Brain (organoid and tissue), 16 donors: ENCODE measurements at places on chromosomes 16 and 17. TPM values are rescaled to one million over a fixed set of nuclear protein-coding genes. Genes with fewer than 3 reads are reported as not detected.

Gene OR4D2
- polyA plus RNA-seq, result not detected

DNA sequence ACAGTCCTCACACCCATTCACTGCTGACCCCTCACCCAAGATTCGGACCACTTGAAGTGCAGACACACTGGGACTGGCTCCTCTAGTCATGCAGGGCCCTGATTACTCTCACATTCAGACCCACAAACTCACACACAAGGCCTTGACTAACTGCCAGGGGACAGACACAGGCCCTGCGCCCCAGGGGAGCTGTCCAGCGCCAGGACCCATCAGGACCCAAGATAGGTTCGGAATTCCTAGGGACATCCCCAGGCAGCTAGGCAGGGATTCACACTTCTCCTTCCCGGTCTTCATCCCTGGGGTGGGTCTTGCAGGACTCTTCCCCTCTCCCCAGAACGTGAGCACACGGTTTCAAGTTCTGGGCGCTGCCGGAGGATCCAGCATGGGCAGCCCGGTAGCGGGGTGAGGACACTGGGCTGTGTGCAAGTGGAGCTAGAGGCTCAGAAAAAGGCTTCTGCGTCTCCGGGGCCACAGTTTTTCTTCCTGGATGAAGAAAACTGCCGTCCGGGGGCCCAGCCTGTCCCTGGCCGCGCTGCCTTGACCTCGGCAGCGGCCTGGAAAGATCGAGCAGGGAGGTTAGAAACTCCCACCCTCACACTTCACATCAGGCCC is 1.6 kb downstream of the SEZ6 start:
- no peak for DNase-seq

Gene SYNRG
- 37.9 TPM for polyA plus RNA-seq

DNA sequence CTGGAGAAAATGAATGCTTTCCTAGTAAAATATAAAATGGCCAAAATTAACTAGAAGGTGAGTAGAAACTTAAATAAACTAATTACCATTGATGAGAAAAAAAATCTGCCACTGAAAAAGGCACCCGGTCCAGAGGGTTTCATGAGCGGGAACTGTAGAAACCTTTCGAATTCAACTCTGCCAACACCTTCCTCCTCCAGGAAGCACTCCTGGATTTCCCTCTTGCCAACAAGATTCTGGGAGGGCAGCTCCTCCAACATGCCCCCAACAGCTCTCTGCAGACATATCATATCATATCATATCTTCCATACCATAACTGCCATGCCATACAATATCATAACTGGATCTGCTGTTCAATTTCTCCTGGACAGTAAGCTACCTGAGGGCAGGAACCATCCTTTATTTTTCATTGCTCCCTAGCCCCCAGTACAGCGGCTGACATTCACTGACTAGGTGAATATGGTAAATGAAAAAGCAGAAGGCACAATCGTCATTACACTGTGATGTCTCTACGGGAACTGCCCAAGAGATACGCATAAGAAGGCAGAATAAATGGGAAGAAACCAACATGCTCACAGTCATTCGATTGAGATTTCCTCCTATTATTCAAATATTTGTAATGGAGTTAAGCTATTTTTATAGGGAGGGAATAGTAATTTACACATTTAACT is 9.2 kb downstream of the ARHGAP27 start:
- DNase-seq, result no peak

Gene TPSD1
- polyA plus RNA-seq, result not detected

GRCh38 chr17:34758316-34758715 is 178.9 kb downstream of the TMEM132E start:
- DNase-seq, result no peak

Gene MMP2
- polyA plus RNA-seq, result 4.2 TPM

Gene WNK4
- 0.80 TPM for polyA plus RNA-seq

Gene SLC2A4
- 1.6 TPM for polyA plus RNA-seq

GRCh38 chr17:57861000-57861789 is 11.4 kb upstream of the MRPS23 start:
- DNase-seq, result no peak

GRCh38 chr16:58418601-58419000 is 26.3 kb downstream of the GINS3 start:
- DNase-seq, result no peak

Gene NDE1
- 79.2 TPM for polyA plus RNA-seq

- no peak for DNase-seq
These were observed 32.5 kb downstream of the UBE2O start for GRCh38 chr17:76420356-76421043.

- DNase-seq, result no peak
These were observed 24.7 kb downstream of the NTAN1 start for GRCh38 chr16:15031179-15031578.
